Stimulated activated CD8-positive, alpha-beta memory T cell treated with anti-CD3 and anti-CD28 coated beads, Interleukin-4, amount 100 ng/mL, for 1 hour (primary cell): ENCODE measurements at places on chromosomes 5 and 9.

DNA sequence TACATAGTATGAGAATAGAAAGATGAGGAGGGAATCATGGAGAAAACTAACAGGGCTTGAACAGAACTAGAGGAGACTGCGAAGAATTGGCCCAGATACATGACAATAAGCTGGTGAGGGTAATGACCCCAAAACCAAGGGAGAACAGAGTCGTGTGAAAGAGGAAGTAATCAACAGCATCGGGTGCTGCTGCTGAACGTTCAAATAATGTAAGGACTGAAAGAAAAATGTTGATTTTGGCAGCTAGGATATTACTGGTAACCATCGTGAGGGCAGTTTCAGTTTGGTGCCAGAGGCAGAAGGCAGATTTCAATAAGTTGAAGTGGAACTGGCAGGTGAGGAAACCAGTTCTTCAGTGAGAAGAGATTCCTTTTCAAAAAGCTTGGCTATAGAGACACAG is 66.8 kb upstream of the SMC2 start:
- DNase-seq = no peak

- no peak for DNase-seq
Observed at GRCh38 chr9:35680331-35681105, 6.8 kb downstream of the CA9 start.

DNA sequence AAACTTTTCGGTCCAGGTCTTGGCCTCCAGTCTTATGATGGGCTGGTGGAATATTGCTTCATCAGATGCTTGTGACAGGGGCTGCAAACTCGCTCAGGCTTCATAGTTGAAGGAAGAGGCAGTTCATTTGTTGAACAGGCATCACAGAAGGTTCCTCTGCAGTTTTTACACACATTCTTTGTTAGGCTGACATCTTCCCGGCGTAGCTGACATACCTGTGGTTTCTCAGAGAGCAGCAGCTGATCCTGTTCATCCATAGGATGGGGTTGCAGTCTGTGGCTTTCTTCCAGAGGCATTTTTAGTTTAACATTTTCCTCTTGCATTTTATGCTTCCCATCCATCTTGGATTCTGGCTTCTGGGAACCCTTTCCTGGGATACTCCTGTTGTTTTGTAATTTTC is 1255.2 kb downstream of the EFNA5 start:
- DNase-seq = no peak

DNA sequence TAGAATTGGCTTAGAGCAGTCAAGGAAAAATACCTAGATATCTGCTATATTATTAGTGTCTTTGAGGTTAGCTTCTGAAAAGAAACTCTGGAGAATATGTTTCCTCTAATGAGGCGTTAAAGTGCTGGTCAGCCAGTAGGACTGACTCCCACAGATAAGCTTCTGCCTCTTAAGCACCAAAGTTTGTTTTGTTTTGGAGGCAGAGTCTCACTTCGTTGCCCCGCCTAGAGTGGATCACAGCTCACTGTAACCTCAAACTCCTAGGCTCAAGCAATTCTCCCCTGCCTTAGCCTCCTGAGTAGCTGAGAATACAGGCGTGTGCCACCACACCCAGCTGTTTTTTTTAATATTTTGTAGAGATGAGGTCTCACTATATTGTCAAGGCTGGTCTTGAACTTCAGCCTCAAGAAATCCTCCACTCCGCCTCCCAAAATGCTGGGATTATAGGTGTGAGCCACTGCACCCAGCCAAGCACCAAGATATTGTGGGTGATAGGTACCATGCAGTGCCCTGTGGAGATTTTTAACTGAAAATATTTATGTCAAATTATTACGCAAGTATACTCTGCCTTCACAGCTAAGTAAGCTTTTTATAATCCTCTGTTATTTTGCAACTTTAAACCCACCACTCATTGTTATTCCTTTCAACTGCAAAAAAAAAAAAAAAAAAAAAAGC is 24.7 kb upstream of the TMEM171 start:
- DNase-seq = no peak

DNA sequence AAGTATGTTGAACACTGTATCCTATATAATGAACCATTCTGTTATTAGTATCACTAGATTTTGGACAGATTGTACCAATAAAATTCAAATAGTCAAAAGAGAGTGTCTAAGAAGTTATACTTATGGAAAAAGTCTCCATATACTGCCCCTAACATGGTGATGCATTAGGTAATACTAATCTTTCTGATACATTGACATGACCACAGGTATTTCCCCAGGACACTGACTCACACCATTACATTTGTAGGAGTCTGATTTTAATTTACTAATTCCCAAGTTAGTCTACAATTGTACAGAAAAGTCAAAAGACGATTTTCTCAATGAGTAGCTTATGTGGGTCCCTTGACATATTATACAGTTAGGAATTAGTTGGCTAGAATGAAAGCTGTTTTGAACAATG is 593.8 kb downstream of the ISL1 start:
- no peak for DNase-seq

DNA sequence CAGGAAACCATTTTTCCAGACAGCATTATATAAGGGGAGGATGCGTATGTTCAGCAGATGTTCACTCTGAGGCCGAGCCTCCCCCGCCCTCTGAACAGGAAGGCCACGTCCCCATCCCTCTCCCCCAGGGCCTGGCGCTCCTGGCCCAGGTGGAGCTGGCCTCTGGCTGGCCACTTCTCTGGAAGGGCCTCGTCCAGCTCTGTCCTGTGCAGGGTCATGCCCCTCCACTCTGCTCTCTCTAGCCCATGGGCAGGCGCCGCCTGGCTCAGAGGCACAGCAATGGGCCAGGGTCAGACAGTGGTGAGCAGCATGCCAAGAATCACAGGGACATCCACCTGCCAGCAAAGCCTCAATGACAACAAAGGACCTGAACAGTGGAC is 34.2 kb downstream of the ADAMTS2 start:
- no peak for DNase-seq

DNA sequence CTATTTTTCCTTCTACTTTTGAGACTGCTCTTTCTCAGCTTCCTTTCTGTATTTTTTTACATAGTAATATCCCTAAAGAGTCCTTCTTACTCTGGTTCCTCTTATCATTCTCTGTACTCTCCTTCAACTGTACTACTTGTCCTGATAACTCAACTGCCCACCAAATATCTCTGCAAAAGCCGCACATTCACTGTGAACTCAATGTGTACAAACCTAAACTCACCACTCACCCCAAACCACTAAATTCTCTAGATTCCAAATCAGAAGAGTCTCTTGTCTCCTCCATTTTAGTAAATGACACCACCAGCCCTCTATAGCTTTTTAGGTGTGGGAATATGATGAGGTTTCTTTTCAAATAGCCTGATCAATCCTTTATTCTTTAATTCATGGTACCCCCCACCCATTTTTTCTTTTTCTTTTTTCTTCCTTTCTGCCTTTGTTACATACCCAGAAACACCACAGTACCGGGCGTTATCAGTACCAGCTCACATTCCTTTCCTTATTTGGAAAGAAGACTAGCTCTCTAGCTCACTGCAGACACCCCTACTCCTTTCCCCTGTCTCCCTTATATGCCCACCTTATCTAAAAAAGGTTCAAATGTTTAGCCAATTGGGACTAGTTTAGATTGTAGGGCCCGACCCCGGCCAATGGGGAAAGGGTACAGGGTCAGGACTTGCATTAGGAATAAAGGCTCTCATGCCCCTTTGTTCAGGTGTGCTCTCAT is 63.1 kb upstream of the RANBP6 start:
- DNase-seq = no peak

DNA sequence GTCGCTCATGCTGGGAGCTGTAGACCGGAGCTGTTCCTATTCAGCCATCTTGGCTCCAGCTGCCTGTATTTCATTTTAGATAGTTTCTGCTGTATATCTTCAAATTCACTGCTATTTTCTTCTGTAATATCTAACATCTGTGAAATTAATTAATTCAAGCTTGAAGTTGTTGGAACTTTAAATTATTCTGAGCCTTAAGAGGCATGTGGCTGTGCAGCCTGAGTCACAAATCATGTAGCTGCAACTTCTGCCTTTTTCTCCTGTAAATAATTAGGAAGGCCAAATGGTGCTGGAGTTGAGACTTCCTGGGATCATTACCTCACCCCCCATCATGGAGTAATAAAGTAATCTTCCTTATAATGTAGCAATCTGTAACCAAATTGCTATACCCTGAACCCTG is 183.3 kb upstream of the PCSK5 start:
- no peak for DNase-seq

- no peak for DNase-seq
Observed at GRCh38 chr9:22840641-22841040, 394.0 kb downstream of the DMRTA1 start.
